ENCODE measurements at places on chromosomes 6 and 20. TPM values are rescaled to one million over a fixed set of nuclear protein-coding genes. Genes with fewer than 3 reads are reported as not detected.
A peak's percentile ranks its signal among the peaks of the same experiment; 100 is the strongest.

DNA sequence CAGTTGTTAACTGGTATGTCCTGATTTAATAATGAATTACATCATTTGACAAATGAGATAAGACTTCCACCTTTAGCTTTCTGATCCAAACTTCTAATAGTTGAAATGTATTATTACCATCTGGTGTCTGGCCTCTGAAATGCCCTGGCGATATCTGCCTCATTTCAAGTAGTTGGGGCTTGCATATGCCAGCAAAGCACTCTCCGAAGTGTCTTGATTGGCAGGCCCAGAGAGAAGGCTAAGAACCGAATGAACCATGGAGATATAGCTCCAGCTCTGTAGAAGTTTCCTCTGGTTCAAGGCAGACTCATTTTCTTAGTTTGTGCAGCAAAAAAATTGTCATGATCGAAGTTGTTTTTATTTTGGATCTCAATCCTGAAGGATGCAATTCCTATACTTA, 13.4 kb upstream of the HIVEP2 start:
- peak; percentile 18 for DNase-seq
- no peak overlapping the region for H3K4me3 ChIP-seq
- H3K27me3 ChIP-seq: no peaks in the 10 kb centered on the region
- no peaks in the 10 kb centered on the region for H3K36me3 ChIP-seq
- no peaks in the 10 kb centered on the region for H3K4me1 ChIP-seq
- no peak overlapping the region for H3K27ac ChIP-seq

- H3K27ac ChIP-seq: peak overlapping the region; percentile 95
- H3K4me3 ChIP-seq: peak overlapping the region; percentile 99
- DNase-seq: peak; percentile 66
- no peaks in the 10 kb centered on the region for H3K27me3 ChIP-seq
Measured at GRCh38 chr6:157381631-157382621, 936 bp downstream of the ZDHHC14 start.

GRCh38 chr20:16296931-16297330, 276.3 kb downstream of the KIF16B start:
- H3K27me3 ChIP-seq: no peaks in the 10 kb centered on the region
- no peak overlapping the region for H3K27ac ChIP-seq
- H3K4me3 ChIP-seq: no peak overlapping the region
- no peak for DNase-seq

DNA sequence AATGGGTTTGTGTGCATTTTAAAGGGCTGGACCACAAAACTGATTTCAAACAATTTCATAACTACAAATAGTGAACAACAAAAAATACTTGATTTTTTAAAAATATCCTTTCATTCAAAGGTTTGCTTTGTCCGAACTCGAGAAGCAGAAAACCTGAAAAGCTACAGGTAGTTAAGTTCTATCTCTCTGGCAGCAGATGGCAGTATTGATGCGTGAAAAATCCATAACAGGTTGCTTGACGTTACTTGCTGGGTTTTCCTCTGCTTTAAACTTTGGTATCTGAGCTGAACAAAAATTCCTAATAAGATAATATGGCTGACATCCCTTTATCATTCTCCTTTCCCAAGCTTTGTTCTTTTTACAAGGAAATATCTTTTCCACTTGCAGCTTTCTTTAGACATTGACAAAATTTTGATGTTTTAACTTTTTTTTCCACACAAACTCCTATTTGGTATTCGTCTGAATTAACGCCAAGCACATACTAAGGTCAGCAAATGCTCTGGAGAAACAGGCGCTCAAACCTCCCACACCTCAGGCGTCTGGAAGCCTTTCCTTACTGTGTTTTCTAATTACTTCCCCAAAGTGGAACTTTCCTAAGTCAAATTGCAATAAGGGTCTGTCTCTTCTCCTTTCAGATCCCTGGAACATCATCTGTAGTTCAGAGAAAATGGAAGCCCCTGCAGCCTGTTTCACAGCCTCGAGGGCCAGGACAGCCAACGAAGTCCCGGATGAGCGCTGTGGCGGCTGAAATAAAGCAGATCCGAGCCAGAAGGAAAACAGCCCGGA, 50.3 kb upstream of the GFRAL start:
- no peaks in the 10 kb centered on the region for H3K36me3 ChIP-seq
- peaks cover 5% of the 10 kb centered on the region for H3K4me1 ChIP-seq
- peak overlapping the region; percentile 46 for H3K4me3 ChIP-seq
- H3K27ac ChIP-seq: peak overlapping the region; percentile 60
- no peaks in the 10 kb centered on the region for H3K27me3 ChIP-seq
- peak; percentile 20 for DNase-seq

PI3 gene
- total RNA-seq: not detected
